Putamen (tissue), 1 donor: ENCODE measurements at places on chromosomes 1 and 21.

- DNase-seq = no peak
These were observed 30.6 kb upstream of the ADGRL4 start for GRCh38 chr1:79037085-79037484.

DNA sequence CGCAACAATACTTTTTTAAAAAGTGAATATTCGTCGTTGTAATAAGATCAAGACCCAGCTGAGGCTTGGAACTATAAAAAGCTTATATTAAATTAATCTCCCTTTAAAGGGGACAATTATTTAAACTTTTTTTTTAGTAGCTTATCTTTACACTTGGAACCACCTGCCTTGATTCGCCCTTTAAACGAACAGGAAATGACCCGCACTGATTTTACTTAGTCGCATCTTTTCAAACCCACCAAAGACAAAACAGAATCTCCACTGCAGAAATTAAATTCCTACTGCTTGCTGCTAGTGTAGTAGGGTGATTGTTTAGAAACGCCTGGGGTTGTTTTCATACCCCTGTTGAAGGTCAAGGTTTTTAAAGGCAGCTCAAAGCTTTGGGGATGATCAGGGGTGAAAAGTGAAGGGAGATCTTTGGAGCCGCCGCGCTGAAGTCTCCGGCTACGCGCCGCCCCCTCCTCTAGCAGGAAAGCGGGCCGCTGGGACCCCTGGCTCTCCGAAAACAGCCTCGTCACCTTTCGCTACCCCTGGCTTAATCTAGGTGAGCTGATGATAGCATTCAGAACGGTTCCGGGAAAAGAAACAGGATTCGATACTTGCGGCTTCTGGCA lies 163.4 kb downstream of the RUNX1 start:
- no peak for DNase-seq

DNA sequence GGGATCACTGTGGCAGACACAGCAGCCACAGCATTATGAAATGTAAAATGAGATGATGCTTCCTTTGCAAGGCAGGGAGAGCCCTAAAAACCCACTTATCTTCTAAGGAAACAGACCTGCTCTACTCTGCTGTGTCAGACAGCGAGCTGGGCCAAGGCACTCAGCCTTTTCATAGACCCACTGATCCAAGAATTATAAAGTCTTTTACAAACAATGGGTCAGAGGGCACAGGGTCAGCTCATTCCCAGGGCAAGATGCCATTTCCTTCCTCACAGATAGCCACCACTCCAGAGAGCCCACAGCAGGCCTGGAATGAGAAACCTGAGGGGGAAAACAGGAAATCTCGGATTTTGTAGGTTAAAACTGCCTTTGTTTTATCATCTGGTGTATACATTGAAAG lies 42.9 kb downstream of the CASQ2 start:
- DNase-seq = no peak

GRCh38 chr21:32732544-32732943 lies 4.7 kb upstream of the SYNJ1 start:
- DNase-seq = no peak

GRCh38 chr1:176241385-176242015 lies 34.4 kb upstream of the COP1 start:
- DNase-seq = no peak

DNA sequence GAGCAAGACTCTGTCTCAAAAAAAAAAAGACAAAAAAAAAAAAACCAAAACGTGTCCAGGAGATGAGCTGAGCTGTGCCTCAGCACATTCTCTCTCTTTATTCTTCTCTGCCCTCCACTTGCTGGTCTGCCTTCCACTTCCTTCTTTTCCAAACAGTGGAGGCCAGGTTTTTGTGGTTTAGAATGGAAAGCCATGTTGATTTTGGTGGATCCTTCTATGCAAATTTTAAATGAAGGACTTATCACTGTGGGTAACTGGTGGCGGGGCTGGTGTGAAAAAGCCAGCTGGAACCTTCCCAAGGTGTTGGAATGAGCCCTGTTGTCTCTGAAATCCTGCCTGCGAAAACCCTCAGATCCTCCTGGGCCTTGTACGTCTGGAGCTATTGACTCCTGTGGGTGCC lies 61.9 kb downstream of the PTPRU start:
- DNase-seq = no peak

DNA sequence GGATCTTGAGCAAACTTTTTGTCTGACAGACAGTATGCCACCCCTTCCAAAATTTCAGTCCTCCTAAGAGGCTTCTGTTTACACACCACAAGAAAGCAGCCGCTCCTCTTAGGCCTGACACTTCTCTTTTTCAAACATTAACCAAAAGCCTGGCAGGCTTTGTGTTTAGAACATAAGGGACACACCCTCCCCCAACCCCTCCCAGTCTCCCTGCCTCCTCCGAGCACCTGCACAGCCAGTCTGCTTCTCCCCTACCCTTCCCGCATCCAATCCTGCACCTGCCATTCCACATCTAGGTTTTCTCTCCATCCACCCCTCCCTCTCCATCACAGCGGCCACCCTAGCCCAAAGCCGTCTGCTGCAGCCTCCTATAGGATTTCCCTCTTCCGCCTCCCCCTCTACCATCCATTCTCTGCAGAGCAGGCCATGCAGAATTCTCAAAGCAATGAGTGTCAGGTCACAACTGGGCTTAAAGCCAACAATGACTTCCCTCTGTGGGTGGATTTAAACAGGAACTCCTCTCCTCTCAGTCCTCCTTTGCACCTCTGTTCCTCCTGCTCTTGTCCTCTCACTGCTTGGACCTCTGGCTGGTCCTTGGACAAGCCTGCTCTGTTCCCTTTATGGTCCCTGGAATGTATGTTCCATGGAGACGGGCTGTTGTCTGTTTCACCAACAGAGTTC lies 478.2 kb downstream of the NPHP4 start:
- DNase-seq = no peak

DNA sequence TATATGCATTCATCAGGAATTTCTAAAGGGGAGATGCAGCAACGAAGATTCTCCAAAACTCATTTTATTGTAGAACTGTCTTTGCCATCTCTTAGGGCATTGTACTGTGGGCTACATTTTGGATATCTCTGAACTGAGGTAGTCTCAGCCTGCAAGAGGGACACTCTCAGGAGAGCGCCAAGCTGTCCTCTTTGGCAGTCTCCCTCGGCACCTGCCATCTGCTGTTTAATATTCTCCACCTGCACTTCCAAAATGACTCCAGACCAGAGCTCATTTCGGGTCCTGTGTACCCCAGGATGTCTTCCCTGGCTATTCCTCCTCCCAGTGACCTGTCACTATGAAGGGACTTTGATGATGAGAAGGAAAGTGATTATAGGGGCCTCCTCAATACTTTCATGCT lies 356.3 kb upstream of the C1orf174 start:
- DNase-seq = no peak

GRCh38 chr1:99650773-99651437 lies 5.0 kb downstream of the PALMD start:
- no peak for DNase-seq

- DNase-seq = no peak
These were observed 390 bp upstream of the S100A9 start for GRCh38 chr1:153357076-153357852.

DNA sequence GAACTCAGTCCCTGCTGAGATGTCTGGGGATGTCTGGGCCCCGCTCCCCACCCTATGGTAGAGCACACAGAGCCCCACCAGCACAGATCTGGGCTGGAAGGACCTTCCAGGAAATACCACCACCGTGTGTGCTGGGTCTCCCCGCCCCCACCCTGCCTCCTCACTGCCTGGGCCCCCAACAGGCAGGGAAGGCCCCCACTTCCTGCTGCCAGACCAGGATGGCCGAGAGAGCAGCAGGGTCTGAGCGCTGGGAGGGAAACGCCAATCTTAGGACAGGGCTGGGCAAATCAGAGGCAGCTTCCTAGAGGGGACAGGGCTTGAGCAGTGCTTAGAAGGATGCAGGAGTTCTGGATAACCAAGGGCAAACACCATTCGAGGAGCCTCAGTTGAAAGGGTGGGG lies 11.9 kb downstream of the ADGRB2 start:
- DNase-seq = no peak

DNA sequence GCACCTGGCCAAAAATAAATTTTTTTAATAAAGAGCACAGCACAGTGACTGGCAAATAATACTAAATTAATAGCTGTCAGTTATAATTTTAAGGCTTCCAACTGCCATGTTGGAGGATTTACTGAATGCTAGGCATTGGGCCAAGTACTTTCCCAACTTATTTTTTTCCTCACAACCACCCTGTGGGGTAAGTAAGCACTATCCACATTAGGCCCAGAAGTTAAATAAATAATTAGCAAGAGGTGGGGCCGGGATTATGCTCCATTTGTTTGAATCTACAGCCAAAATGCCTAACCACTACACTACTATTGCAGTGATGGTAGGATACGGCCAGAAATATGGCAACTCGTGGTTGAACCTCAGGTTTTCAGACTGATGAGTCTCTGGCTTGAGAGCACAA lies 4.6 kb upstream of the TRNAU1AP start:
- DNase-seq = no peak

GRCh38 chr1:64246294-64246917 lies 43.0 kb downstream of the UBE2U start:
- no peak for DNase-seq

DNA sequence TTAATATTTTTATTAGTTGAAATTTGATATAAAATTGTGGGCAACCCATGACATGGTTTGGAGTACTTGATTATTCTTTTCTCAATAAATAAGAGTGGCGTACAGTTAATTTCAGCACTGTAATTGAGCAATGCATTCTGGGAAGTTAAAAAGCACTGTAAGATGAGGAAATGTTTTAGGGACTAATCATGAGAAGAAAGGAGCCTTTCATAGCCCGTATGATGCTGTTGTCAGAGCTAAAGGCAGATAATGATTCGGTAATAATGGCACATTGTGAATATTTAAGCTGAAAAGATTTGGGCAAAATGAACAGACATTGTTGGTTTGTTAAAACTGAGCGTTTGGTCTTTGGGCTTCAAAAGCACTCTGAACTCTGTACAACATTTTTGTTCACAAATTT lies 139.3 kb downstream of the NFIA start:
- DNase-seq = peak; percentile 80

DNA sequence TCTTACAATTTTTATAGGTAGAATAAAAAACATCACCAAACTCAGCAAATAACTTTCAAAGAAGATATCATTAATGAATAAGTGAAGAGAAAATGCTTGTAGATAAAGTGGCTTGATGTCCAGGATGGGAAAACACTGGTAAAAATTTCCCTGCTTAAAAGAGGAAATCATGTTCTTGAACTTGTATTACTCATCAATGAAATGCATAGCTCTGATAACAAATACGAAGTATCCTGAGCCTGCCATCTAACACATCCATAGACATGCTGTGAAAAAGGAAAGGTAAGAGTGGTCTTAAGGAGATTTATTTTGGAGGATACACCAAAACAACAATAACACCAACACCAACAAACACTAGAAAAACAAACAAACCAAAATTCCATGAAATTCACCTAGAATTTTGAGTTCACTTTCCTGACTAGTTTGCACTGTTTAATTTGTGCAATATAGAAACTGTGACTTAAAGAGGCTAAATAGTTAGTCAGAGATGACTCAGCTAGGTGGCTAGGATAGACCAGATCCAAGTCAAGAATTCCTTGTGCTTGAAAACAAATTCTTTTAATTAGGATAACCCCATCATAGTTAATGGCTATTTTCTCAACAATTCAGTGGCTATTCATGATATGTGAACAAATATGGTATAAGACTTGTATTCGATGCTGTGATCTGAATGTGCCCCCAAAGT lies 179.8 kb upstream of the KCNK2 start:
- DNase-seq = no peak

DNA sequence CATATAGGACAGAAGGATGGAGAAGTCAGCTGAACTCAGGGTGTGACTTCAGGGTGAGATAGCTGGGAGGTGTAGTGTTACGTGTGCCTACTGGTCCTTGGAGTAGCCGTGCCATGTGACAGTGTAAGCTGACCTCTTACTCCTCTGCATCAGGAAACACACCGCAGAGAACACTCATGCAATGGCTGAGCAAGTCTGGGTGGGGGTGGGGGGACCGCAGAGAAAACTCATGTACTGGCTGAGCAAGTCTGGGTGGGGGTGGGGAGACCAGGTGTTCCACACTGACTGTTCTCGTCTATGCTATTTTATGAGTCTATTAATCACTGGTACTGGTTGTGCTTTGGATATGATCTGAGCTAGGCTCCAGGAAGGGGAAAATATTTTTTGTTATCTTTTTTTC lies 233.1 kb downstream of the PAPPA2 start:
- no peak for DNase-seq

GRCh38 chr1:172429331-172430127 lies 9.0 kb downstream of the C1orf105 start:
- DNase-seq = peak; percentile 46

- no peak for DNase-seq
These were observed 24.3 kb upstream of the BTG2 start for GRCh38 chr1:203281033-203281432.

GRCh38 chr1:224828691-224829090 lies 100.8 kb upstream of the DNAH14 start:
- no peak for DNase-seq

DNA sequence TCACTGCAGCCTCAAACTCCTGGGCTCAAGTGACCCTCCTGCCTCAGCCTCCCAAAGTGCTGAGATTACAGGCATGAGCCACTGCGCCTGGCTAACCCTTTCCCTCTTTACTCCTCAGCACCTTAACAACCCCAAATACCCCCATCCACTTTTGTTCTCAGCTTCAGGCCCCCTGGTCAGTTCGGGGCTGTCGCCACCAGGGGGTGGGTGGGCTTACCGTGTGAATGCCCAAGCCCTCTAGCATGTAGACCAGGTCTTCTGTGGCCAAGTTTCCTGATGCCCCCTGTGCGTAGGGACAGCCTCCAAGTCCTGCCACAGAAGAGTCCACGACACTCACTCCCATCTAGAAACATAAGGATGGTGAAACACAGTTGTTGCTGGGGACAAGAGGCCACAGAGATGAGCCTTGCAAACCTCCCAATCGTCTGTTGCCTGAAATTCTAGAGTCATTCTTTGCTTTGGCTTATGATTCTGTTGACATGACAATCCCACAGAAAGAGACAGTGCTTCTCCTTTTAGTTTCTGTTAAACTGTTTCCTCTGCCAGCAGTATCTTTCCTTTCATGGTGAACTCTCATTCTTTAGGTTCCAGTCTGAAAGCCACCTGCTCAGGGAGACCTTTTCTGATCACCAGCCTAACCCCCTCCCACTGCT lies 3.8 kb upstream of the GALE start:
- DNase-seq = no peak
